Stimulated activated CD4-positive, alpha-beta T cell treated with anti-CD3 and anti-CD28 coated beads, Interleukin-4, amount 100 ng/mL, for 48 hours (primary cell): ENCODE measurements at places on chromosomes 1 and 21.

- no peak for DNase-seq
Observed at GRCh38 chr1:46735708-46736324, 16.9 kb upstream of the EFCAB14 start.

DNA sequence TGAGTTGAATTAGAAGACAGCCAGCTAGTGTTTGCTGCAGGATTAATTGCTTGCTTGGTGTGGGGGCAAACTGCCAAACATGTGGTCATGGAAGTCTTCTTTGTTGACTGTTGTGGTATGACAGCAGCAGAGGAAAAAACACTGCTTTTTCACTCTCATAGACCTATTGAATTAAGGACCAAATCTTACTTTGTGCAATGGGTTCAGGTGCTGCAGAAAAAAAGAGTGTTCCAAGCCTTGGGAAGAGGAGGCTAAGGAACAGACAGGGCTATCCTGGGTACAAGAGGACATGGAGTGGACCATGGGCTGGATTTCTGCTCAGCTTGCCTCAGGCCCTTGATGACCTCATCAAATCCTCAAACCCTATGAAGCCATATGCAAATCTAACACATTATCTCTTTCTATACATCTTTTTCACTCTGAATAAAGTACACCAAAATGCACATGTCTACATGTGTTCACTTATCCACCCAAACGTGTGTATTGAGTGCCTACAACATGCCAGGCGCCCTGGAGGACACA lies 61.5 kb downstream of the SIPA1L2 start:
- no peak for DNase-seq

DNA sequence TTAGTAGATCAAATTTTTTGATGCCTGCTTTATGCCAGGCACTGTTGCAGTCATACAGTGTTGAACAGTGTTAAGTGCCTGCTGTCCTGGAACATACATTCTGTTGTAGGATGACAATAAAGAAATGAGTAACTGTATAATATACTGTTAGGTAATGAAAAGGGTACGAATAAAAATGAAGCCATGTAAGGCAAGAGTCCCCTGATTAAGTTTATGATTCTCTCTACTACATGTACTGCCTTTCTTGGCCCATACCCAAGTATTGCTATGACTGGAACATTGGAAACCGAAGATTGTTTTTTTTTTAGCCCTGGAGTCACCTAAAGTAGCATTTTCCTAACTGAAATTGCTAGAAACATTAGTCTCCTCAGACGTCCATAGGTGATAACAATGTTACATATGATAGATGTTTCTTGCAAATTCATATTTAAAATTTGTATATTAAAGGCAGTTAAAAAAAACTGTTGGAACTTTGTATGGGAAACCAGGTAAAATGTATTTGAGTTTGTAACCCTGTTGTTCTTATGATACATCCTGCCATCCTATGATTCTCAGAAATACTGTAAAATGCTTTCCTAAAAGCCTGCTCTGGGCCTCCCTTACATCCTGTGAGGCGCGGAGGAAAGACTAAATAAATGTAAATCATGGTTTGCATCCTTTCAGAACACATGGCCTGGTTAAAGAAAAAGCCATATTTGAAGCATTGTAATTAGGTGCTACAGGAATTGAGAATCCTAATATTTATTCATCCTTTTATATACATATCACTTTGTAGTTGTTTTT lies 5.8 kb downstream of the ATP5PB start:
- no peak for DNase-seq

DNA sequence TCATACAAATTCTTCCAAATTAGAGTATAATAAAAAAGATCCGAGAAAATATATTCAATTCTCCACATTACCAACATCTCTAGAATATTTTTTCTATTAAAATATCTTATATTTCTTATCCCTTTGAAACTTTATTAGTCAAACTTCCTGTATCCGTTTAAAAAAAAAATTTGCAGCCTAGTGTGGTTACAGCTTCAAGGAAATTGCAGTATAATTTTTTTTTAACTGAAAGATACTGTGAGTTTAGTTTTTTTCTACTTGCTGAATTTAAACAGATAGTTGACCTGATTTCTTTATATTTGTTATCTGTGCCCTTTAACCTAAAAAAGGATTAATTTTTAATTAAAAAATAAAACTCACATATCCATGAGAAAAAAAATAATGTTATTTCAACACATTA lies 1.5 kb downstream of the RGS18 start:
- DNase-seq = no peak

- DNase-seq = no peak
Observed at GRCh38 chr1:36464605-36465393, 615 bp upstream of the MRPS15 start.

- DNase-seq = no peak
Observed at GRCh38 chr1:178871551-178872320, 859 bp upstream of the ANGPTL1 start.

- no peak for DNase-seq
Observed at GRCh38 chr1:157226739-157227138, 88.5 kb upstream of the ETV3 start.

DNA sequence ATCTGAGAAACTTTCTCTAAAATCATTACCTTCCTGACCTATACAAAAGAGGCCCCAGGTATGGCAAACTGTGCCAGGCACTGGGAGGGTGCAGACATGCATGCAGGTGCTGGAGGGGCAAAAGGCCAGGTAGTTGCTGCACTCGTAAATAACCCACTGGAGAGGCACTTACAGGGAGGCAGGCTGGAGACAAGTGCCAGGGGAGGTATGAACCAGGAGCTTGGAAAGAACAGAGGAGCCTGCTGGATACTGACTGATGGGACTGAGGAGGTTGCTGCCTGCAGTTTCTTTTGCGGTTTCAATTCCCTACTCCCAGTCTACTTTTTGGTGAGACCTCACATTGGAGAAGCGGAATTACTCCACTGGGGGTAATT lies 113.9 kb downstream of the DSCAM start:
- DNase-seq = no peak

DNA sequence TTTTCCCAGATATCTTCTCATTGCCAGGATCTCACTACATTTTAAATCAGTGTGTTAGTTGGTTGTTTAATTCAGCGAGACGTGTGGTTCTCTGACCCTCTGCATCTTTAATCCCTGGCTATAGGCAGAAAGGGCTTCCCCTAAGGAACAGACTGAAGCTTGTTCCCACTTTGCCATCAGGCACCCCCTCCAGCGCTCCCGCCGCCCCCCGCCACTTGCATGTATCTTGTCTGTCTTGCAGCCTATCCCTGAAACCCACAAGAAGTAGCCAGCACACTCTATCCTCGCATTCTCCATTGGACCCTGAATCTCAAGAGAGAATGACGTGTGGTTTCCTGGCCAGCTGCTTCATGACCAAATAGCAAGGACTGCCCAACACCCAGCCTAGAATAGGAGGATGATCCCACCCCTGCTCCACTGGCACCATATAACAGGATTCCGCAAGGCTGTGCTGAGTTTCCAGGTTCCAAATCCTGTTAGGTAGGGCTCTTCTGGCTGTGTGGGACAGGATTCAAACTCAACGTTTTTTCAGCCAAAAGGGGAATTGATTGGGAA lies 7.8 kb downstream of the CLDN19 start:
- no peak for DNase-seq

GRCh38 chr1:73627723-73628122 lies 570.3 kb downstream of the LRRIQ3 start:
- DNase-seq = no peak

- peak; percentile 91 for DNase-seq
Observed at GRCh38 chr1:205528887-205529825, 24.7 kb downstream of the CDK18 start.

DNA sequence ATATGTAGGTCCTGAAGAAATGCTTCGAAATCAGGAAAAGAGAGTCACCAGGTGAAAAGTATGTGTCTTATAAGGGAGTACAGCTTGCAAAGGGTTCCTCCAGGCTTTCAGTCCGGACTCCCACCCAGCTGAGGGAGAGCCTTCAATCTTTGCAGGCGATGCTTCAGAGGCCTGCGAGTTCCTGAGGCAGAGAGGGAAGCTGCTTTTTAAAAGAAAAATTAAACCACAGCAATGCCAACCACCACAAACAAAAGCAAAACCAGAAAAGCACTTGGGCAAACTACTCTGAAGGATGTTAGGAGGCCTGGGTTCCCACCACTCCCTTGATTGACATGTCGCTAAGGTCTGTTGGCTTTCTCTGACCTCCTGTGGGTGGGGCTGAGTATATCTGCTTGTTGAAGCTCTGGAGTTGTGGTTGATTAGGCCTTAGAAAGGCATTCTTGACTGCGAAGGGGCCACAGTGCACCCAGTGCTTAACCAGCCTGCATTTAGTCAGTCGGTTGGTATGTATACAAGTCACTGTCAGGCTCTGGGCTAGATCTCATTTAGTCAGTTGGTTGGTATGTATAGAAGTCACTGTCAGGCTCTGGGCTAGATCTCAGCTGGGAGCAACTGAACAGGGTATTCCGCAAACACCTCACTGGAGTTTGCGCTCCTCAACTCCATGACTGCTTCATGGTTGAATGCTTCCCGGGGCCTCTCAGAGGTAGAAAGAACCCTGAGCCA lies 1.2 kb downstream of the NIPAL3 start:
- no peak for DNase-seq

- DNase-seq = no peak
Observed at GRCh38 chr1:68819190-68819829, 322.4 kb upstream of the DEPDC1 start.

- DNase-seq = no peak
Observed at GRCh38 chr1:8571200-8571984, 246.0 kb downstream of the RERE start.

DNA sequence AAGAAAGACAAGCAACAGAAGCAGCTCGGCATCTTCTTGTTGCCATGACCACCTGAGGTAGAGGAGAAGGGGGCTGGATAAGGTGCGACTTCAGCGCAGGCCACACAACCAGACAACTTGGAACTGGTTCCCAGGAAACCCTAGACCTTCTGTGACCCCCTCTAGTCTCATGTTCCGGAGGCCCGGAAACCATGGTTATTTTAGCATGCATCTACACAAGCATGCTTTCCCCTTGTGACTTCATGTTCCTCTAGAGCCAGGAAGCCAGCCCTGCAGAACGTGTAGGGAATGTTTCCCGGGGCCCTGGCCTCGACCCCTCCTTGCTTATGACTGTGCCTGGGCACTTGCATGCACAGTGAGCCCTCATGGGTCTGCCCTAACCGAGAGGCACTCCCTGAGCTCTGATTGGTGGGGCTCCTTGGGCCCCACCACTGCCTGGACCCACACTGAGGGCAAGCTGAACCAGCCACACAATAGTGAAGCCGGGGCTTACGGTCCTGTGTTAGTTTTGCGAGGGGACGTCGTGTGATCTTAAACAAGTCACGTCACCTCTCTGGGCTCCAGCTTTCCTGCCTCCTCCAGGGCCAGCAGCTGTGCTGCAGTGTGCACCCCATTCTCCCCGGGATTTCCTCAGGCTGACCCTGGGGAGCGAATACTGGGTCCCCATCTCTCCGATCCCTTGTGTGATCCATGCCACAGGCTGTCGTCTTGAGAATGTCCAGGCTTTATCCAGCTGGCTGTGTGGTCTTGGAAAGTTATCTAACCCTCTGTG lies 12.0 kb upstream of the MX2 start:
- DNase-seq = no peak
